COLO829 (cell line): ENCODE measurements at places on chromosomes 12 and 14.

- no peak for DNase-seq
These were observed 334.1 kb downstream of the DPF3 start for GRCh38 chr14:72559669-72560255.

- no peak for DNase-seq
These were observed 243.2 kb downstream of the ALX1 start for GRCh38 chr12:85523197-85523596.

- DNase-seq, result no peak
These were observed 200.9 kb downstream of the RAD51B start for GRCh38 chr14:68020493-68020892.

DNA sequence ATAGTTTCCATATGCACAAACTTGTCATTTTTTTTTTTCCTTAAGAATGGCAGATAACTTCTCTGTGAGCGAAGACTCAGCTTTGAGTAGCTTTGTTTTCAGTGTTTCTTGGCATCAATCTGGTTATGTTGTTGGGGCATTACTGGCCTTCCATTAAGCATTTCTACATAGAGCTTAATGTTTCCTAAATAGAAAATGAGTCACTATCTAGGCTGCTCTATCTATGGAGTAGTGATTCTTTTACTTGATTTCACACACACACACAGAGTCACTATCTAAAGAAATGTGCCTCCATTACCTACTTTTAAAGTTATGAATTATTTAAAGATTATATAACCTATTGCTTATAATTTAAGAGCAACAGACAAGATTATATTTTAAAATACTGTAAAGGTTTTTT is 53.9 kb downstream of the TMEM260 start:
- DNase-seq, result no peak

DNA sequence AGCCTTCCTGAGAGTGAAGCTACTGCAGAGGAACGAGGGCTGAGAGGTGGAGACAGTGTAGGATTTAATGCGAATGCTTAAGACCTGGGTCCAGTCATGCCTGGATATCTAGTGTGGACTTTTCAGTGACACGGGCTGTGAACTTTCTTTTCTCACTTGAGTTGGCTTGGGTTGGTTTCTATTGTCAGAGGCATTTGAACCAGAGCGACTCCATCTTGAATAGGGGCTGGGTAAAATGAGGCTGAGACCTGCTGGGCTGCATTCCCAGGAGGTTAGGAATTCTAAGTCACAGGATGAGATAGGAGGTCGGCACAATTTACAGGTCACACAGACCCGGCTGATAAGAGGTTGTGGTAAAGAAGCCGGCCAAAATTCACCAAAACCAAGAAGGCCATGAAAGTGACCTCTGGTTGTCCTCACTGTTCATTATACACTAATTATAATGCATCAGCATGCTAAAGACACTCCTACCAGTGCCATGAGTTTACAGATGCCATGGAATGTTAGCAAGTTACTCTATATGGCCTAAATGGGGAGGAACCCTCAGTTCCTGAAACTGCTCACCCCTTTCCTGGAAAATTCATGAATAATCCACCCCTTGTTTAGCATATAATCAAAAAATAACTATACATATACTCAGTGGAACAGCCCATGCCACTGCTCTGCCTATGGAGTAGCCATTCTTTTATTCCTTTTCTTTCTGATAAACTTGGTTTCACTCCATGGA is 34.2 kb upstream of the TMCC3 start:
- no peak for DNase-seq

GRCh38 chr12:98893675-98894411 is 248.8 kb downstream of the APAF1 start:
- no peak for DNase-seq

GRCh38 chr12:75900781-75901254 is 130.8 kb downstream of the PHLDA1 start:
- no peak for DNase-seq

DNA sequence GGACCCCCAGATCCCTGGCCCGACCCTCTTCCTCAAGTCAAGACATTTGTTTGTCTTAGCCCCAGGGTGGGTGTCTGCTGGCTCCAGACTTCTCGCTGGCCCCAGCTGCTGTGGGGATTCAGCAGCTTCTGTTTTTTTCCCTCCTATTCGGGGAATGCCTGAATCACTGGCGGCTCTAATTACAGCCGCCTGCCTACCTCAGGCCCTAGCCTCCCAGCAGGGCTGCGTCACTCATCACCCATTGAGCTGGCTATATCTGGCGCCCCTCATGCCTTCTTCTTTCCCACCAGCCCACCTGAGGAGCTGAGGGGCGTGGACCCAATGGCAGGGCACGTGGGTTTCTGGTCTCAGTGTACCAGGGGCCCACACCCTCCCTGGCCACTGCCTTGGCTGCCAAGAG is 10.1 kb downstream of the KRT80 start:
- no peak for DNase-seq

DNA sequence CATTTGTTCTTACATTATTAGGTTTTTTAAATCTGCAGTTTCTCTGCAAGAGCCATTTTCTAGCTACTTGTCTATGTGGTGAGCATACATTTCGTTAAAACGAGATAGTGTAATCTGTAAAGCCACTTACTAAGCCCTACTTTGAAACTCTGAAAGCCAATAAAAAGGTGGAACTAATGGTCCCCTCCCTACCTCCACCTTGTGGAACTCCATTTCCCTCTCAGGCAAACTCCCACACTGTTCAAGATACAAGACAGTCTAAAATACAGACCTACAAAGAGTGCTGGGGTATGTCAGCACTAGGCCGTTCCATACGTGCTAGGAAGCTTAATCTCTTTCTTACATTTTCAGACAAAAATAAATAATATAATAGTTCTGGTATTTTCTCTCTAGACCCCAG is 74.1 kb downstream of the DUSP6 start:
- no peak for DNase-seq

GRCh38 chr12:56271031-56271430 is 4.3 kb downstream of the COQ10A start:
- DNase-seq, result no peak

DNA sequence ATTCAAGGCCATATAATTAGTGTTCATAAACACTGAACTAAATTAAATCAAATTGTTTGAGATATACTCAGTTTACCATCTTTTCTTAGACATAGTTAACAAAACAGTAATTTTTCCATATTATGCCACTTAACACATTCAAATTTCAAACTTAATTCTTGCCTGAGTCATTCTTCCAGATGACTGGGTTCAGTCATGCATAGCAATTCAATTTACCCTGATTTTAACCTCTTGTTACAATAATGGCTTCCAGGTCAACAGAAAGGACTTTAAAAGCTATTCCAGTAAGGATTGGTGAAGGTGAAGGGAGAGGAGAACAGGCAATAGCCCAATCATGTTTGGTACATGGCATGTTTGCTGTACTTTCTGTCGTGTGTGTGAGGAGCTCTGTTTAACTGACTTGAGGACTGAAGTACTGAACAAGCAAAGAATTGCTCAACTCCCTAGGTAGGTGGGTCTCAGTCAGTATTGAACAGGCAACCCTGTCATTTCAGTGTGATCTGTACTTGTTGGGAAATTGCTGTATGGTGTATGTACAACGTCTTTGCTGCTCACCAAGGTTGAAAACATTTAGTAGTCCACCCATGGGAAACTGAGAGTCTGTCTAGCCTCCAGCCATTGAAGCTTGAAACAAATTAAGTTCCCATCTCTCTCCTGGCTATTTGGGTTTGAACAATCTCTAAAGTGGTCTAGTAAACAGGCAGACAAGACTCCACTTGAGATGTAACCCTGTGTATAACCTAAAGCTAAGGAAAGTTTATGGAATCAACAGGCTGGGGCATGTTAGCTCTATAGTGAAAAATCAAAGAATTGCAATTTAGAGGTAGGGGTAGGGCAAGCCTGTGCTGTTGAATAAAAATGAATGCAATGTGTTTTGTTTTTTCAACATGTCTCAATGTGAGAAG is 327.2 kb downstream of the BTG1 start:
- DNase-seq, result no peak

DNA sequence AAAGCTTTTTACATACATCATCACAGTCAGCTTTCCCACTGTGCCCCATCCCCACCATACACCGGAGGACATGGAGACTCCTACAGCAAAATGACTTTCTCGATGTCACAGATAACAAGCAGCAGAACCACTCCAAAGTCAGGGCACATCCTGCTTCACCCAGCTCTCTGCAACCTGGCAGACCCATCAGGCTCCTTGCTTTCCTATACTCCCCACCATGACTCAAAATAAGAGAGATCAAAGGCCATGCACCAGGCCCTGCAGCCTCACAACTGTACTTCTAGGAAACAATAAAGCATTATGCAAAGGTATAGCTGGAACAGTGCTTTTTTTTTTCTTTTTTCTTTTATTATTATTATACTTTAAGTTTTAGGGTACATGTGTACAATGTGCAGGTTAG is 187.4 kb downstream of the DPF3 start:
- no peak for DNase-seq

DNA sequence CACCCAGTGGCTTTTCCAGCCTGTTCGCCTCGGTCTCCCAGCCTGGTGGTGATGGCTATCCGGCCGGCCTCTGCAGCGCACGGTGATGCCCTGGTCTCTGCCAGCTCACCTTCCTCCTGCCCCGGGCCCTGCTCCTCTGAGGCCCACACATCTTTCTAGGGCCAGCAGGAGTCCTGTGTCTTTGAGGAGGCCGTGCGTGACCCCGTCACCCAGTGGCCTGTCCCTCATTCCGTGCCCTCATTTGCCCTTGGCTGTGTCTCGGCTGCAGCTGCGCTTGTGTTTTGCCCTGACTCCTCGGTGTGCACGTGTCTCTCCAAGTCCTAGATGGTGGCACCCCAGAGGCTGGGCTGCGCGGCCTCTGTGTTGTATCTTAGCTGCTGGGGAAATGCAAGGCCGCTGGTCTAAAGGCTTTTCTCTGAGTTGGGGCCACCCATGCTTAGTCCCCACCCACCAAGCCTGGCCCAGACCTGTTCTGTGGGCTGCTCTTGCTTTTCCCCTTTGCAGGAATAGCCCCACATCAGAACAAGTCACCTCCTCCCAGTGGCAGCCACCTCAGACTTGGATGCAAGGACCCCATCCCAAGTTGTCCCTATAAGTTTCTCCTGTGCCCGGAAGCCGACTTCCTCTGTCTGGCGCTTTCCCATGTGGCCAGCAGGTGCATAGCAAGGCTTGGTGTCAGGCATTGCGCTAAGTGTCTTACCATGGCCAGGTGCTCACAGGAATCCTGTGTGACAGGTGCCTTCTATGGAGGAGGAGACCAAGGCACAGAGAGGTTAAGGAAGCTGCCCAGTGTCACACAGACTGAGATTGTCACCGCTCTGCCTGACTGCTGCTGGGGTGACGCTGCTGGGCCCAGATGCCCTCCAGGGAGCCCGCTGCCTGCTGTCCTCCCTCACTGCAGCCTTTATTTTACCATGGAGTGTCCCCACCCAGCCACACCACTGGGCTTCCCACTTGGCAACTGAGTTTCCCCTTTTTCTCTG is 64.5 kb downstream of the TSPAN9 start:
- no peak for DNase-seq
